ENCODE measurements at places on chromosomes 3 and 15.

DNA sequence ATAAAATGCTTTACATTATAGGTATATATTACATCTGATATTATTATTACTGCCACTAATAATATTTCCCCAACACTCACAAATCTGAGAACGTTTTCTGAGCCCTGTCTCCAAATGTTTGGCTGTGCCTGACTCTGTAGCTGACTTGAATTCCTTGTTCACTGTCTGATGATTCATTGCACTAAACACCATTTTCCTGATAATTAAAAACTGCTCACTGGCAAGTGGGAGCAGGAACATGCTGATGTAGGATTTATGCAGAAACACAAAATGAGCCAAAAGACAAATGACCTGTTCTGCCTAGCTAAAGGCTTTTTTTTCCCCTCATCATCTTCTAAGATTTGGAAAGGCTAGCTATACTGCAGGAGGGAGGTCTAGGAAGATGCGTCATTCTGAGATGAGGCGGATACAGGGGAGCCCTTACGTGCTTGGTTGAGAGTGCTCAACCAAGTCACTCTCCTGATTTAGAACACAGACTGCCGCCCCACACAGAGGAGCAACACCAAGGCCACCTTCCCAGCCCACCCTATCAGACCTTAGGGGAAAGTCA lies 380.7 kb downstream of the EPHB1 start:
- DNase-seq: no peak

- DNase-seq: no peak
Measured at GRCh38 chr15:26882112-26882511, 15.2 kb downstream of the GABRA5 start.

DNA sequence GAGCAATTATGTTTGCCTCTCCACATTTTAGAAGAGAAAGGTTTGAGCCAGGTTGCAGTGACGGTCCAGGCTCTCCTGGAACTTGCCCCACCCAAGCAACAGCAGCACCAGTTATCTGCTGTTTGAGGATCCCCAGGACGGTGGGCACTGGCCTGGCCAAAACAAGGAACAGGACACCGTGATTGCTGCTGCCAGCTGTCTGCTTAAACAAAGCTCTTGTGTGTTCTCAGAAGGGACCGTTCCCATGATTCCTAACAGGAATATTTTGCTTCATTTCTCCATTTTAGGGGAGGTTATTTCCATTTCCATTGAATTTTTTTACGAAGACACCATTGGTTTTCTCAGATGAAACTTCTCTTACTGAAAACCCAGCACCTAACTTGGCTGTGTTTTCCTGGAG lies 66.4 kb upstream of the RPL35A start:
- DNase-seq: no peak

GRCh38 chr3:106745344-106746168 lies 631.7 kb upstream of the CCDC54 start:
- DNase-seq: no peak

DNA sequence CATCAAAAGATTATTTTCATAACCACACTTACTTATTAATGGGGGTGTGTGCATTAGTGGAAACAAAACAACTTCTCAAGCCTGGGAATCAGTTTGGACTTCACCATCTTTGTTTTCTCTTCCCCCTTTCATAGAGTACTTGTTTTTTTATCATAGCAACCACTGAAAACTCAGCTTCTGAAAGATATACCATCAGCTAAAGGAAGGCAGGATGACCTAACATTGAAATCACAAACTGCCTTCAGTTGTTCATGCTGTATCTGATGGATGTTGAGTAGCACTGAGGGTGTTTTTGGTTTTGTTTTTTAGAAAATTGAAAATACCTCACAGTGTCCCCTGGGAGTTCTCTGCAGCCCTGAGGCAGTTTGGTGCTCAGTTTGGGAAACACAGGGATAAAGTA lies 46.5 kb downstream of the NEK10 start:
- DNase-seq: no peak

GRCh38 chr3:194167480-194168282 lies 31.7 kb downstream of the HES1 start:
- DNase-seq: no peak

GRCh38 chr3:176856721-176857120 lies 340.6 kb downstream of the TBL1XR1 start:
- DNase-seq: no peak
